ENCODE measurements at places on chromosomes 5 and 9. TPM values are rescaled to one million over a fixed set of nuclear protein-coding genes. Genes with fewer than 3 reads are reported as not detected.

PDE8B gene
- 0.07 TPM for total RNA-seq

SLC24A2 gene
- not detected for total RNA-seq

LCN10 gene
- 70.7 TPM for total RNA-seq

BTNL9 gene
- total RNA-seq: 173 TPM

CRHBP gene
- total RNA-seq: 0.62 TPM

C9 gene
- total RNA-seq: not detected

FYB1 gene
- 1.3 TPM for total RNA-seq

SH3GL2 gene
- not detected for total RNA-seq

KIF12 gene
- total RNA-seq: not detected

CDH9 gene
- total RNA-seq: not detected

CATSPER3 gene
- total RNA-seq: 2.7 TPM

MROH2B gene
- total RNA-seq: not detected

TRPM6 gene
- total RNA-seq: not detected

DNAJA1 gene
- total RNA-seq: 68.6 TPM

LIX1 gene
- total RNA-seq: not detected

MTX3 gene
- total RNA-seq: 22.0 TPM

TAF11L8 gene
- total RNA-seq: not detected

PCDHGA2 gene
- total RNA-seq: 0.07 TPM

HRH2 gene
- not detected for total RNA-seq

TAF11L10 gene
- not detected for total RNA-seq

MPDZ gene
- total RNA-seq: not detected

GABRA1 gene
- not detected for total RNA-seq

DDX4 gene
- not detected for total RNA-seq

SCGB3A1 gene
- total RNA-seq: not detected

FCN1 gene
- 2.2 TPM for total RNA-seq

GLDC gene
- total RNA-seq: 0.71 TPM

PGM5 gene
- total RNA-seq: not detected

RASA1 gene
- 32.2 TPM for total RNA-seq

REEP2 gene
- 0.44 TPM for total RNA-seq

ADAMTS12 gene
- not detected for total RNA-seq

SLC6A18 gene
- not detected for total RNA-seq

IL4 gene
- not detected for total RNA-seq

LPAR1 gene
- total RNA-seq: not detected

HMHB1 gene
- not detected for total RNA-seq

NKD2 gene
- total RNA-seq: not detected

CXXC5 gene
- 161 TPM for total RNA-seq

ADGRD2 gene
- total RNA-seq: not detected
